ENCODE measurements at places on chromosomes 13 and 19. TPM values are rescaled to one million over a fixed set of nuclear protein-coding genes. Genes with fewer than 3 reads are reported as not detected.

Gene TGFBR3L
- 1.0 TPM for total RNA-seq

Gene LILRB3
- not detected for total RNA-seq

Gene PDE4A
- 1.1 TPM for total RNA-seq

- DNase-seq, result no peak
- no peak overlapping the region for H3K27ac ChIP-seq
Measured at GRCh38 chr19:34431681-34432402, 3.7 kb downstream of the UBA2 start.

DNA sequence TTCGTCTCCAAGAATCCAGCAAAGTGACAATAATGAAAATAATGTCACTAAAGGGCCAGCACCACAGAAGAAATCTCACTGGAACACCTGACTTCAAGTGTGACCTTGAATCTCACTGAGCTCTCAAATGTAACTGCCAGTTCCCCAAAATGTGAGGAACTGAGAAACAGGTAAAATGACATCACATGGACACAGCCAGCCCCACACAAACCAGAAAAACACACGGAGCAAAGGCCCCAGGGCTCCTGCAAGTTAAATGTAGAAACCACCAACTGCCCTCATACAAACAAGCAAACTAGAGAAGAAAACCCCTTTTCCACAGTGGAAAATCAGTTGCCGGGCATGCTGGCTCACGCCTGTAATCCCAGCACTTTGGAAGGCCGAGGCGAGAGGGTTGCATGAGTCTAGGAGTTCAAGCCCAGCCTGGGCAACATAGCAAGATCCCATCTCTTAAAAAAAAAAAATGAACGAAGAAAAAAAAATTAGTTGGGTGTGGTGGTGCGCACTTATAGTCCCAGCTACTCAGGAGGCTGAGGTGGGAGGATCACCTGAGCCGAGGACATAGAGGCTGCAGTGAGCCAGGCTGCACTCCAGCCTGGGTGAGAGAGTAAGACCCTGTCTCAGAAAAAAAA, 8.7 kb upstream of the KANK2 start:
- H3K4me1 ChIP-seq, result no peaks in the 10 kb centered on the region
- H3K27me3 ChIP-seq, result no peaks in the 10 kb centered on the region
- H3K4me3 ChIP-seq, result no peak overlapping the region
- no peak overlapping the region for H3K27ac ChIP-seq
- no peak for DNase-seq

- peaks cover 14% of the 10 kb centered on the region for H3K27me3 ChIP-seq
- H3K27ac ChIP-seq, result no peak overlapping the region
- peaks cover 24% of the 10 kb centered on the region for H3K4me1 ChIP-seq
- DNase-seq, result peak; percentile 54
Measured at GRCh38 chr19:35090506-35091214, 25.0 kb upstream of the FXYD3 start.
